ENCODE measurements at places on chromosomes 7 and 10.

GRCh38 chr10:28849309-28849708 lies 172.0 kb downstream of the BAMBI start:
- no peak for DNase-seq

- peak; percentile 4 for DNase-seq
Measured at GRCh38 chr10:50152792-50153272, 85.1 kb downstream of the WASHC2A start.

DNA sequence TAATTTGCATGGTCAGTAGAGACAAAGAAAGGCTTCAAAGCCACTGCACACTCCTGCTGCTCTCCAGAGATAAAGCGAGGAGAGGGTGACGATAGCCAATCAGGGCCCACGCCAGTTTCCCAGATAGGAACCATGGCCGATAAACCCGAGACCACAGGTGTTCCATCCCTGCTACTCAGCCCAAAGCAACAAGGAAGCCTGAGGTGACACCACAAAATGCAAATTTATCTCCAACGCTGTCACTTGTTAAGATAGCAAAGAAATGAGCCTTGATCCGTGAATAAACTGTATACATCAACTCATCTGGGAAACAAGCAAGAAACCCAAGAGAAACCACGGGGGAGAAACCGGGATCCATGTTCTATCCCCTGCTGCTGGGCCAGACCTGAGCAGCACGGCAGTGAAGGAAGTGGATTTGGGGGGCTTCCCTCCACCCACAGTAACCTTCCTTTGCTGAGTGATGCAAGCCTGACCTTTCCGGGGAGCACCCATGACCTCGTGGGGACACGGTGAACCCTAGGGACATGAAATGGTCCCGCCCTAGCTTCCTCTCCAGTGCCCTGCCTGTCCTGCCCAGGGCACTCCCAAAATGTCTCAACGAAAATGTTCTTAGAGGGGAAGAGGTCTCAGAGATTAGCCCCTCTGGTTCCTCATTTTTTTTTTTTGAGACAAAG lies 164.6 kb downstream of the PTPRN2 start:
- no peak for DNase-seq

GRCh38 chr10:108639010-108639409 lies 1284.3 kb downstream of the XPNPEP1 start:
- no peak for DNase-seq

DNA sequence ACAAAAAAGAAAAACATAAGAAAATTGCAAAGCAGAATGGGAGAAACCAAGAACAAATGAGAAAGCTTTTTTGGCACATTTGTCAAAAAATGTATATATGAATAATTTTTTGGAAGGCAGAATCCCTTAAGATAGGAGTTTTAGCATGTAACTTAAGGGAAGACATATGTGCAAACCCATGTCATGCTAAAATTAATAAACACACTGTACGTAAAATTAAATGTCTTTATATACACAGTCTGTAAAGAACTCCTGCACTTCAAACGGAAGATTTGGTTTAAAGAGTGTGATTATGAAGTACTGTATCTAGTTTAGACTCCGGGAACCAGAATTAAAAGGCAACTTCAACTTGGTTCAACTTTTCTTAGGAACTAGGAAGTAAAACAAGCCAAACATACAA lies 369.9 kb upstream of the TEX47 start:
- DNase-seq: no peak

DNA sequence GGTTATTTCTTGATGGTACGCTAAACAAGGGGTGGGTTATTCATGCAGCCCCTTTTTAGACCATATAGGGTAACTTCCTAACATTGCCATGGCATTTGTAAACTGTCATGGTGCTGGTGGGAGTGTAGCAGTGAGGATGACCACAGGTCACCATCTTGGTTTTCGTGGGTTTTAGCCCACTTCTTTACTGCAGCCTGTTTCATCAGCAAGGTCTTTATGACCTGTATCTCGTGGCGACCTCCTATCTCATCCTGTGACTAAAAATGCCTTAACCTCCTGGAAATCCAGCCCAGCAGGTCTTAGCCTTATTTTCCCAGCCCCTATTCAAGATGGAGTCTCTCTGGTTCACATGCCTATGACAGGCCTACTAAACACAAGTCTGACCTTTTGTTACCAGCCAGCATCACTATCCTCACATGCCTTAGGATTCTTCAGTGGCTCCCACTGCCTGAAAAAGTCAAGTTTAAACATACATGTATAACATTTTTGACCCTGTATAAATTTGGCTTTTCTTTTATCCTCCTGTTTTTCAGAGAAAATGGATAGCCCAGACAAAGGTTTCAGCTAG lies 13.2 kb upstream of the COBL start:
- no peak for DNase-seq

DNA sequence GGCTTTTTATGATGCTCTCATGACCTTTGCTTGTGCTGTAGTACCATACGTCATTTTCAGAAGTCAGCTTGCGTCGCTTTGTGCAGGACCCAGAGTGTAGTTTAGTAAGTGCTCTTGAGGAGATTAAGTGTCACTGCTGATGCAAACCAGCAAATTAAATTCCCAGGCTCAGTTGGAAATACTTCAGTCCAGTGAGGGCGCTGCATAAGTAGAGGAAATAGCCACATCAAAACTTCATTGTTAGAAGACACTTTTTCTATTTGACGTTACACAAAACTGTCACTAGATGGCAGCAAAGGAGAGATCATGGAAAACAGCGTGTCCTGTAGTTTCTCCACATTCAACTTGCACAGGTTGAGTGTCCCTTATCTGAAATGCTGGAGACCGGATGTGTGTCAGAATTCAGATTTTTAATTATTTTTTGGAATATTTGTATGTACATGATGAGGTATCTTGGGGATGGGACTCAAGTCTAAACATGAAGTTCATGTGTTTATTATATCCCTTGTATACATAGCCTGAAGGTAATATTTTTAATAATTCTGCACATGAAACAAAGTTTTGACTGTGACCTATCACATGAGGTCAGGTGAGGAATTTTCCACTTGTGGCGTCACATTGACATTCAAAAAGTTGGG lies 7.9 kb downstream of the ZNF22 start:
- no peak for DNase-seq

GRCh38 chr7:154795014-154795413 lies 207.9 kb downstream of the PAXIP1 start:
- DNase-seq: no peak

DNA sequence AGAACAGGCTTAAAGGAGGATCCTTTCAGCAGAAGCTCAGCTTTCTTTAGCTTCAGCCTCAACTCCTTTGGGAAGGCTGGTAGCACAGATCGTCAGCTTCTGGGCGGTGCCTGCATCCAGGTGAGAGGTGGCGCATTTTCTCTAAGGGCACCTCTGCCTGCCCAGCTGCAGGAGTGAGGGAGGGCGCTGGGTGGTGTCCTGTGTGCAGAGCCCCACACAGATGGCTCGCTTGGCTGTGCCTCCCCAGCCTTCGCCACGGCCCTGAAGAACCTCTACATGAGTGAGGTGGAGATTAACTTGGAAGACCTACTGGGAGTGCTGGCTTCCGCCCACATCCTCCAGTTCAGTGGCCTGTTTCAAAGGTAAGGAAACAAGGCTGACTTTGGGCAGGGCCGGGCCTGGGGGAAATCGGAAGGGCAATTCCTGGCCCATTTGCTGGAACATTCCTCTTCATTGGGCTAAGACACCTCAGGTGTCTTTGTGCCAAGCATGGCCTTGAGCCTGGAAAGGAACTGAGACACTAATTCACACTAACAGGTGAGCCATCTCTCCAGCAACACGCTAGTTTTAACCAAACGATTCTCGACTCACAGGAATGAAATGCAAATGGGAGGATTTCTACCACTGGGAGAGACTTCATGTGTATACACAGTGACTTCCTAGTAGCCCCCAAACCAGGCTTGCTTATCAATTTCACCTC lies 19.9 kb downstream of the BTBD16 start:
- no peak for DNase-seq

GRCh38 chr10:44853148-44853734 lies 57.9 kb upstream of the TMEM72 start:
- DNase-seq: no peak

- DNase-seq: no peak
Measured at GRCh38 chr7:143910473-143911248, 8.7 kb upstream of the TCAF1 start.

DNA sequence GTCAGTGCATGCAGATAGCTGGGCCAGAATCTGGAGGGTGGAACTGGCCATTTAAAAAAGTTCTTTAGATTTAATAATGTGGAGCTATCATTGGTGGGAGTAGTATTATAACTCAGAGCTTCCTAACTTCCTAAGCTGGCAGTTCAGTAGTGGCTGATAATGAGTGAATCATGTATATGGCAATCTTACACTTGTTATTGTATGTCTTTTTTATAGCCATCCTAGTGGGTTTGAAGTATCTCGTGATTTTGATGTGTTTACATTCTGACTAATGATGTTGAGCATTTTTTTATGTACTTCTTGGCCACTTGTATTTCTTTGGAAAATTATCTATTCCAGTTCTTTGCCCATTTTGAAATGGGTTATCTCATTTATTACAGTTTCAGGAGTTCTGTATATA lies 15.4 kb downstream of the TFAM start:
- DNase-seq: no peak

DNA sequence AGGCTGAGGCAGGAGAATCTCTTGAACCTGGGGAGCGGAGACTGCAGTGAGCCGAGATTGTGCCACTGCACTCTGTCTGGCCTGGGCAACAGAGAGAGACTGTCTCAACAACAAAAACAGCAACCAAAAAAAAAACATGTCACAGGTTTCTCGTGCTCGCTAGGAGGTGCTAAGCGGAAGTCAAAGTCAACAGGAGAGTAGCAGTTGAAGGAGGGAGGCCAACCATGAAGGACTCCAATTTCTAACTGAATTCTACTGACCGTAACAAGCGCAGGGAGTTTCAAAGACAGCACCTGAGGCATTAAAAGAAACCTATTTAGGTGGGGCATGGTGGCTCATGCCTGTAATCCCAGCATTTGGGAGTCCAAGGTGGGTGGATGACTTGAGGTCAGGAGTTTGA lies 19.4 kb downstream of the KIN start:
- no peak for DNase-seq

- no peak for DNase-seq
Measured at GRCh38 chr10:50358925-50359687, 107.8 kb upstream of the ASAH2 start.

GRCh38 chr7:132200141-132200540 lies 376.1 kb downstream of the PLXNA4 start:
- no peak for DNase-seq

DNA sequence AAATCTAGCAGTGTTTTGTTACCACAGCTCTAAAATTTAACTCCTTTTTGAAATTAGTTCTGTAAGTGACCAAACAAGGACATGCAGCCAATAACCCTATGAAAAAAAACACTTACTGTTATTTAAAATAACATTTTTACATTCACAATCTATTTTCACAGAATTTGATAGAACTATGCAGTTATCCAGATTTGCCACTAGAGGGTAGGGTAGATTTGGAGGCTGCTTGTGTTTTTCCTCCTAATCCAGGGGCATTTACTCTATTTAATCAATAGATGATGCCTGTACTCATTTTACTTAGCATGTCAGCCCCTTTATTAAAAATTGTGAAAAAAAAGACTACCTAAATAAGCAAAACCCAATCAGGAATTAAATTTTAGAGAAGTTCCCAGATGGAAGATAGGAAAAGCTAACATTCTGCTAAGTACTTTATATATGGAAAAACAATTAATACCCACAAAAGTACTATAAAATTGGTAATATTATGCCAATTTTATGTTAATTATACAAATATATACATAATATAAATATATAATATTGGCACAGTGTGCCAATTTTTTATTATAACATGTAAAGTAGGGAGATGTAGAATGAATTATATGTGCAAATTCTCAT lies 18.1 kb upstream of the LIPK start:
- DNase-seq: no peak

DNA sequence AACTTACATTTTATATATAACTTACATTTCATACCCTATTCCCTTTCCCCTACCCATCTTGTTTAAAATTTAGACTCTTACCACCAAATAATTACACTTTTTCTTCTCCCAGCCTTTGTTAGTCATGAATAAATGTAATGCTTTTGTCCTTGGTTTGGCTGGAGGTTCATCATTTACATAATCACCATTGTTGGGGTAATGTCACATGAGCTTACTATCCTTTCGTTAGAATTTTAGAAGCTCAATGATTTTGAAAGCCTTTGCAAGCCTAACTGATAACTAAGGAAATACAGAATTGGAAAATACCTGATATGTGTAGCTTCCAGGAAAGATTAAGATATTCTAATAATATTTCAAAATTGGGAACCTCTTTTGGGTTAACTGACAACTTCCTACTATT lies 171.7 kb downstream of the PLXDC2 start:
- DNase-seq: no peak

DNA sequence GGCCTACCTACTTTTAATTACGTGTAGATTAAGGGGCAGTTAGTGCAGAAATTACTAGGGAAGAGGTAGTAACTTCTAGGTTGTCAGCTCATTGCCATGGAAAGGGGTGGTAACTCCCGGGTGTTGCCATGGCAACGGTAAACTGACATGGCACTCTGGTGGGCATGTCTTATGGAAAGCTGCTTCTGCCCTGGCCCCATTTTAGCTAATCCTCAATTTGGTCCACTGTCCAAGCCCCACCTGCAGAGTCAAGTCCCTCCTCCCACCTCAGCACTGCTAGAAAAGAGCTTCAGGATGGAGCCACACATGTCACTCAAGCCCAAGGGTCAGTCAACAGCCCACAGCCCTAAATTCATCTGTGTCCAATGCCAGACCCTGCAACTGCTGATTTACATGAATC lies 7.5 kb upstream of the ZKSCAN1 start:
- no peak for DNase-seq

DNA sequence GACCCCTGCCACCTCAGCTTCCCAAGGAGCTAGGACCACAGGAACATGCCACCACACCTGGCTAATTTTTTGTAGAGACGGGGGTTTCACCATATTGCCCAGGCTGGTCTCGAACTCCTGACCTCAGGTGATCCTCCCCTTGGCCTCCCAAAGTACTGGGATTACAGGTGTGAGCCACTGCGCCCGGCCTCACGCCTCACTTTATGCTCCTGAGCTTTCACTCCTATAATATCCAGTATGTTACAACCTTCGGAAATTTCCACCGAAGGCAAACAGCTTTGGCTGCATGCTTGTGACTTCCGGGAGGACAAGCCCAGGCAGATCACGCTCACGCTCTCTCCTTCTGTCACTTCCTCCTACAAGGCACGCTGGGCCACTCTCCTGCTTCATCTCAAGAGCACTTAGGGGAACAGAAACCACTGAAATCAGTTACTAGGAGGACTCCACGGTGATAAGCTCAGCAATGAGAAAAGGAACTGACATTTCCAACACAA lies 4.4 kb upstream of the MAD1L1 start:
- no peak for DNase-seq

- DNase-seq: no peak
Measured at GRCh38 chr10:1530871-1531517, 206.3 kb downstream of the ADARB2 start.

- peak; percentile 32 for DNase-seq
Measured at GRCh38 chr10:69180525-69181204, 631 bp downstream of the SUPV3L1 start.

DNA sequence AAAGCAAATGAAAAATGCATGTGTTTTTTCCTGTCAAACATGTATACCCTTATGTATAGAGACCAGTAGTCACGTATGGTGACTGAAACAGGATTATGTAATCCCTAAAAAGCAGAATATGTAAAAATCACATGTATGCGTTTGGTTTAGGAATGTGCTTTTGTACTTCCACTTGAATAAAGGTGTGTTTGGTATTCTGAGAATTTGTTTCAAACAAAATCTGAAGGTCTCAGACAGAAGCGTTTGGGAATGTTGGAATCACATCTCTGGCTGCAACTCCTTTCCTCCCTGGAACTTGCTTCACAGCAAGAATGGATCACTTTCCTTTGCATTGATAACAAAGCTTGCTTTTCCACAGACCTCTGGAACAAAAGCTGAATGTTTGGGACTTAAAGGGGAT lies 17.8 kb downstream of the ZNF655 start:
- DNase-seq: no peak
